ENCODE measurements at places on chromosomes 6 and 20.

DNA sequence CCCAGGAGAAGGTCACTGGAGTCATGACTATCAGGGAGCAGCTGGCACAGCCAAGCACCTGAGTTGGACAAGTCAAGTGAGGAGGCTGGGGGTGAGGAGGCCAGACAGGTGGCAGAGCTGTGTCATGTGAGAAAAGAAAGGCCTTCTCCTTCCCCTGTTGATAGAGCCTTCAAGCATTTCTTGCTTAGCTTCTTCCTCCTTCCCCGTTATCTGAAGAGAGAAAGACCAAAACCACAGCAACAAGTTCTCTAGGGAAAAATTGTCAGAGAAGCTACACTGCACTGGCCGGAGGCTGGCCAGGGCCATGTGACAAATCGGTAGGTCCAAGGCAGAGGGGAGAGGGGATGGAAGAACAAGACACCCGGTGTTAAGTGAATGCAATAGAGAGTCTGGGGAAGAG lies 202.1 kb upstream of the PRDM1 start:
- DNase-seq, result no peak

DNA sequence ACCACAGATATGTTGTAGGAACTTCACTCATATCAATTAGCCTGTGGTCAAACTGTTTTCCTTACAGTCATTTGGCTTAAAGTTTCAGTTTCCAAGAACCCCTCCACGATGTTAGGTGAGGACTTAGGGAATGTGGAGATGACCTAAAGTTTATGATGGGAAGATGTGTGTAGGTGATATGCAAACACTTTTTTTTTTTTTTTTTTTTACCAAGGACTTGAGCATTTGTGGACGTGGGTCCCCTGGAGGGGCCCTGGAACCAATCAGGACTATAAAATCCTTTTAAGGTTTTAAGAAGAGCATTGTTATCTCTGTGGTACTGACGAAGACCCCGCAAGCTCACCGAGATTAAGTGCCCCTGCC lies 478 bp upstream of the MTHFD1L start:
- no peak for DNase-seq

DNA sequence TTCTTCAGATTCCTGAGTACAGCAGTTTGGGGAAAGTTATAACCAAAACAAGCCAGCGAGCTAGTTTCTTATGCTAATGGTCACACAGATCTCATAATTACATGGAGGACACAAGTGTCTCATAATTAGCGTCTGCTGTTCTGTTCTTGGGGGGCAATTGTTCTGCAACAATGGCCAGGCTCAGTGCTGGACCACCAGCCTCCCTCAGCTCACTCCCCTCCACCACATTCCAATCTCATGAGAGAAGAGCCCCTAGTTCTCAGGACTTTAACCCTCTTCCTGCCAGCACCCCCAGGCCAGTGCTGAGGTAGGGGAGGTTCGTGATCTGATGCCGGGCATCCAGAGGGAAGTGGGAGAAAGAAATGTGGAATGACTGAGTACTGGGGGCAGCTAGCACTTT lies 20.2 kb upstream of the TOX2 start:
- DNase-seq, result no peak

- DNase-seq, result no peak
These were observed 5.9 kb upstream of the CDK5RAP1 start for GRCh38 chr20:33407251-33407650.

GRCh38 chr20:8542110-8542486 lies 410.0 kb downstream of the PLCB1 start:
- DNase-seq, result no peak

- no peak for DNase-seq
These were observed 1.8 kb upstream of the ABT1 start for GRCh38 chr6:26594730-26595632.

DNA sequence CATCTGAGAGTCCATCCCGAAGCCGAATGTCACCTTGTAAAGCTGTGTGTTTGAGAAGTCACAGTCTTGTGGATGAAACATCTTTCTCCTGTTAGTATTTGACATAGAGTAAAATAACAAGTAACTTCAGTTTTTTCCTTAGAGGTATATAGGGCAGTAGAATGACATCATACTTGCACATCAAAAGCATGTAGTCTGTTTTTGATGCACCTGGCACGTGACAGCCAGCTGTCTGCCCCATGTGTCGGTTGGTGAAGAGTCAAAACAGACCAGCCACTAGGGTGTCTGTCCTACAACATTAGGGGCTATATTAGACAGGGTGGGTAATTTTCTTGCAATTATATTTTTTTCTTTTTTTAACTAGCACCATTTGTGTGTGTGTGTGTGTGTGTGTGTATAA lies 70.2 kb downstream of the SNX9 start:
- DNase-seq, result no peak

DNA sequence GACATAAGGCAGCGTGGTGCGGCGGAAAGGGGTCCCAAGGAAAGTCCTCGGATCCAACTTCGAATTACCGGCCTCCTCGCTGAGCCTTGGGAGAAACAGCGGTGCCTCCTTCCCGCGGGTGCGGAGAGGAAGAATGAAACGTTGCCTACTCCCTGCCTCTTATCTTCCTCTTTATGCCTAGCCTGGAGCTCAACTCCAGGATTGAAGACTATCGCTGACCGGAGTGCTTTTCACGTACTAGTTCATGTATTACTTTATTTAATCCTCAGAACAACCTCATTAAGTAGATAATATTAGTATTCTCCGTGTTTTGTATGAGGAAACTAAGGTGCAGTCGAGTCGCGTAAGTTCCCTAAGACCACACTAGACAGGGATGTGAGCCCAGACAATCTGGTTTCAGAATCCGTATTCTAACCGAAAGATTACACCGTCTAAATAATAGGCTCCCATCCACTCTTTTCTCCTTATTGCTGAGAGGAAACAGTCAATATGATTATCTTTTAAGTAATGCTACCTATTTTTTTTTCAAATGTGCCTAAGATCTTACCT lies 793 bp upstream of the PDSS2 start:
- DNase-seq, result peak; percentile 20

DNA sequence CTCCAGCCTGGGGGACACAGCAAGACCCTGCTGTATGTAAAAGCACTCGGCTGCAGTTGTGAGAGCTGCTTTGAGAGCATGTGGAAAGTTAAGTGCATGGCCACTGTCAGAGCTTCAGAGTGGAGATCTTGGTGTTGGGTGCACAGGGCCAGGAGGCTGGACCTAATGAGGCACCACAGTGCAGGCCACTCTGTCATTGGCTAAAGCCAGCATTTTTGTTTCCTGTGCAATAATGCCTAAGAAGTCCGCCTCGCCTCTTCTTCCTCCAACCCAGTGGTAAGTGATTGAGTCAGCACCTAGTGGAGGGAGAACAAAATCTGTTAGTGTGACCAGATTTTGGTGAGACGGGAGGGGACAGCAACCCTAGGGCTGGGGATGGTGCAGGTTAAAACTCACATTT lies 60.6 kb downstream of the SSR1 start:
- DNase-seq, result no peak

DNA sequence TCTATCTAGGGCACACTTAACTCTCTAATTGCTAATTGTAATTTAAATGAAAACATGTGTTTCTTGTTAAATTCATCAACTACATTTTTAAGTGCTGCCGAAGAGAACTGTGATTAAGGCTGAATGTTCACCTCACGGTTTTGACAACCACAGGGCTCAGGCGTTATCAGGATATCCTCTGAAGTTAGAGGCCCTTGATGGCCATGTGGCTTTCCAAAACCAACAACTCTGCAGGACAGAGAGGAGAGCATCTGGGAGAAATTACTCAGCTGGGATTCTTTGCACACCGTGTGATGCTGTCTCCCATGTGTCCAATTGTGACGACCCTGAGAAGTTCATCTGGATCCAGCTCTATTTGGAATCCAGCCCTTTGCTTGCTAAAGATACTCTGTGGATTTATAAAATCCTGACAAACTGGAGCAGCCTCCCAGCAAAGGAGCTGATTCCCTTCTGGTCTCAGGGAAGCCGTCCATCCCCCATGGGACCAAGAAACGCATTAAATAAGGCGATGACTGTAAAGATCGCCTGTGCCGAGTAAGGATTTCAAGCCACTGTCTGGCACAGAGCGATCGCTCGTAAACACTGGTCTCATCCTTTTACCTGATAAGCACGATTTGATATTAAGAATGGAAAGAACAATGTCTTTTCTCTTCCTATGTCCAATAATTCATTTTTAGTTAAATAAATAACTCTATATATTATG lies 401.1 kb downstream of the CD83 start:
- no peak for DNase-seq

- no peak for DNase-seq
These were observed 43.4 kb upstream of the SIRPG start for GRCh38 chr20:1700990-1701389.

DNA sequence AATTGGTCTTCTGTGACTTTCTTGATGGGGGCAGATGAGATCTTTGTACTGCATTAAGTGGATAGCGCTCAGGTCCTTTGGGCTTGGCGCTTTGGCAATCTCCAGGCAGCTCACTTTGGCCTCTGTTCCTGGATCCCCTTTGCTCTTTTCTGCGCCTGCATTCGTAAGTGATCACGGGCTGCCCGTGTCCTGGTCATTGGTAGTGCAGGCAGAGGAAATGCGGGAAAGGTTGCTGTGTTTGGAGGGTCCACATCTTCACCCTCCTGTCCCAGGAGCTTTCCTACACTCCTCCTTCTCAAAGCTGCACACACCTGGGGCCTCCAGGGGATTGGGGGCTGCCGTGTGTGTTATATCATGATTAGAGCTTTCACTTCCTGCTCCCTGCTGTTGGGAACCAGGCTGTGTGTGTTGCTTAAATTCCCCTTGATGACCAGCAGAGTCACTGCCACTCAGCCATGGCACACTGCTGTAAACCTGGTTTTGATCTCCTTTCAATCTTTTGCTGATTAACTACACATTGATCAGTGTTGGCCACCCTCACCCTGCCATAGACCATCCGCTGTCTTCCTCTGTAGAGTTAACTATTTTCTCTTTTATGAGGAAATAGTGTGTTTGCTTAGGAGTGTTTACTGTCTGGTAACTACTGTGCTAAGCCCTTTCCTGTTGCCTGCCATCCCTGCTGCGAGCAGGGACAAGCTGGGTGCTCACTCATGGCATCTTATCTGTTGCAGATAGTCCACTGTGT lies 13.0 kb upstream of the SNHG17 start:
- DNase-seq, result no peak

DNA sequence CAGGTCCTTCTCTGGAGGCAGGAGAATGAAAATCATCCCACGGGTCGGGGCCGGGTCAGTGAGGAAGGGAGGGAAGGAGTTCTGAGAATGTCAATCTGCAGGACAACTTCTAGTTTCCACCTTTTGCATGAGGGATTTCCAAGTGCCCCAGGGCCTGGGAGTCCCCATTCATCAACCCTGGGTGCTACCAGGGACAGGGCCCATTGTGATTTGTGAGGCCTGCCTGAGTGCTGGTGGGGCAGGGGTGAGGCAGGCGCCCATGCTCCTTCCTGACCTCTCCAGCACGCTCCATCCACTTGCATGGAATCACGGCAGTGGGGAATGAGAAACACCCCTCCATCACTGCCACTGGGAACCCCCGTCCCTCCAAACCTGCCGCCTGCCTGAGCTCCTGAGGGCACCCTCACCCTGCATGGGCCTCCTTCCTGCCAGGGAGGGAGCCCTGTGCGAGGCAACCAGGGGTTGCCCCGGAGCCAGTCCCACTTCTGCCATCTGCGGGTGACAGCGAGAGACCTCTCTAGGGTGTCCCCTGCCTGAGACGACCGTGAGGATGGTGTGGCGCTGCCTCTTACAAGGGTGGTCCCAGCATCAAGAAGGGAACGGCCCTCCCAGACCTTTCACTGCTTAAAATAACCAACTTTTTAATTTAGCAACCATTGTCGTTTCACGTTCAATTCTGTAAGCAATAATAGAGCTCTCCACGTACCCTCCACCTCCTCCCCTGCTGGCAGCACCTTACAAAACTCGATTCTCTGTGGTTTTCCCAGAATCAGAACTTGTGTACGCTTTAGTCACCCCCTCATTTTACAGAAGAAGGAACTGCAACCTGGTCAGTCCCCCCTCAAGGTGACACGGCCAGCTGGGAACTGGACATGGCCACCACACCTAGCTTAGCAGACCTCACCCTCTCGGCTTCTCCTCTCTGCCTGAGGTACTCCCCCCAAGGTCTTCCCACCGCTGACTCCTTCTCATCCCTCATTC lies 28.6 kb downstream of the PMEPA1 start:
- DNase-seq, result no peak

GRCh38 chr6:82179415-82179814 lies 68.1 kb downstream of the IBTK start:
- DNase-seq, result no peak
